ENCODE measurements at places on chromosomes 5 and 9.

- DNase-seq = no peak
These were observed 586.0 kb upstream of the BRINP1 start for GRCh38 chr9:119955276-119955675.

GRCh38 chr5:124285071-124285470 is 461.4 kb downstream of the ZNF608 start:
- DNase-seq = no peak

- no peak for DNase-seq
These were observed 144.4 kb upstream of the PHYKPL start for GRCh38 chr5:178376921-178377582.

- DNase-seq = no peak
These were observed 116.0 kb downstream of the ARHGAP26 start for GRCh38 chr5:142886211-142886610.

- DNase-seq = no peak
These were observed 36.2 kb upstream of the DAP start for GRCh38 chr5:10797261-10797660.

GRCh38 chr5:168353216-168353957 is 61.9 kb downstream of the WWC1 start:
- DNase-seq = no peak

GRCh38 chr9:77680581-77680980 is 32.5 kb upstream of the GNA14 start:
- no peak for DNase-seq

- no peak for DNase-seq
These were observed 7.5 kb downstream of the CD74 start for GRCh38 chr5:150404941-150405816.

- no peak for DNase-seq
These were observed 124.6 kb upstream of the TAF11L2 start for GRCh38 chr5:17373406-17373805.

GRCh38 chr5:31678180-31678579 is 39.2 kb downstream of the PDZD2 start:
- DNase-seq = no peak

DNA sequence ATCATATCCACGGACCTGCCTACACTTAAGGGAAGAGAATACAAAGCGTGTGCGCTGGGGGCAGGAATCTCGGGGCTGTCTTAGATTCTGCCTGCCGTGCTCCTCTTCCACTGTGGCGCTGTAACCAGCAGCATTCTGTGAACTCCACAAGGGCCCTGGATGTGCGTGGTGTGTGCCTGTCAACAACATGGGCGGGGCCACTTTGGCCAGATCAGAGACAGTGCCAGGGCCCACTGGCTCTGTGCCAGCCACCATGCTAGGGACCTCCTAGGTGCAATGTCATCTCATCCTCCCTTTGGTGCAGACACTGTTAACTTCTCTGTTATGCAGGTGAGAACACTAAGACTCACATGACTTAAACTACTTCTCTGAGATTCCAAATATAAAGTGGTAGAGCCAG is 113.7 kb downstream of the COL23A1 start:
- DNase-seq = no peak

- DNase-seq = no peak
These were observed 96.7 kb downstream of the SNCAIP start for GRCh38 chr5:122408592-122409224.

GRCh38 chr5:68780299-68780955 is 313.4 kb upstream of the SLC30A5 start:
- DNase-seq = no peak

GRCh38 chr5:13976867-13977830 is 32.7 kb upstream of the DNAH5 start:
- DNase-seq = peak; percentile 26

- DNase-seq = no peak
These were observed 178.9 kb downstream of the MSX2 start for GRCh38 chr5:174903172-174903732.

- peak; percentile 99 for DNase-seq
These were observed 36.2 kb downstream of the SH3PXD2B start for GRCh38 chr5:172417983-172418630.

DNA sequence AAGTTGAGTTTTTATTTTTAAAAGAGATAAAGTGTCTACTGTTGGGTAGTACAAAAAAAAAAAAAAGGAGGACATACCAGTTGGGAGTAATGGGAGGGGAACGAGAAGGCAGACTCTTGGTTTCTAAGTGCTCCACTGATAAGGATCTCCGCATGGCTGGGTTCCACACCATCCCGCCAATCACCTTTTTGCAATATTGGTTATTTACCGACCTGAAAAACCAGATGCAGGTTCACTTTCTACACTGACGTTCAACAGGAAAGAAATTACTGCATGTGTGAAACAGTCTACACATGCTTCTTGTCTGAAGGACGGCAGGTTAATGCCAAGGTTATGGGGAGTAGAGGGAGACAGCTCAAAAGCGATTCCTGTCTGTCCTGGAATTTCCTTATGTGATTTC is 75.5 kb downstream of the PTPN3 start:
- no peak for DNase-seq

DNA sequence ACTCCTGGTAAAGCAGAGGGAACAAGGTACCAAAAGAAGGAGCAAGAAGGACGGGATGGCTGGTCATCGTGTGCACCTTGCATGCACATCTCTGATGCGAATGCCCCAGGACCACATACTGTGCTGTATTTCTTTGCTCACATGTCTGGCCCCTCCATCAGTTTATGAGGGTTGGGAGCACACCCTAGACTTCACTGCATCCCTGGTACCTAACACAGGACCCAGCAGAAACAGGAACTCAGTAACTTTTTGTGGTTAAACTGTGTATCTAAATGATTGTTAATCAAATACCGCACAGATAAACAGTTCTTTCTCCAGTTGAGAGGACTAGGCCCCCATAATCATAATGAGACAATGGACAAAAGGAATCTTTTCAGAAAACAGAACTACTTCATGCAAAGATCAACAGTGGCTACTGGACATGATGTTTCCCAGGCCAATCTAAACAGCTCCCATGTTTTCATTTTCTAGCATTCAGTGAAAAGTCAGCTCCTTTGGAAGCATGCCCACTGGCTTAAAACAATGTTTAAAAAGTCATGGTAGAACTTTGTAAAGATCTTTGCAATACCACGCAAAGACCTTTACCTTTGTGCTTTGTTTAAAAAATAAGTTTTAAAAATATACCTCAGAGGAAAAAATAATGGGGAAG is 55.5 kb upstream of the IFNK start:
- DNase-seq = peak; percentile 13

All from fibroblast of the conjunctiva (primary cell).